ENCODE measurements at places on chromosomes 5 and 9. TPM values are rescaled to one million over a fixed set of nuclear protein-coding genes. Genes with fewer than 3 reads are reported as not detected.

SLIT3 gene
- total RNA-seq, result 16.2 TPM

CNTNAP3 gene
- total RNA-seq, result 22.1 TPM

PLAC8L1 gene
- total RNA-seq, result not detected

ZNF484 gene
- total RNA-seq, result 14.3 TPM

FUT7 gene
- 6.7 TPM for total RNA-seq

PCDHGB1 gene
- total RNA-seq, result 0.87 TPM

GPSM1 gene
- 9.5 TPM for total RNA-seq

ST6GALNAC4 gene
- 92.8 TPM for total RNA-seq

HNRNPA0 gene
- total RNA-seq, result 22.9 TPM

BTNL8 gene
- total RNA-seq, result 3.5 TPM

SHISAL2B gene
- total RNA-seq, result not detected

UGT3A1 gene
- not detected for total RNA-seq

RNF145 gene
- 57.7 TPM for total RNA-seq

PROB1 gene
- 2.3 TPM for total RNA-seq

RLN2 gene
- not detected for total RNA-seq

CDH9 gene
- not detected for total RNA-seq

PCDHA9 gene
- total RNA-seq, result 0.13 TPM

WDR38 gene
- not detected for total RNA-seq

PTRH1 gene
- total RNA-seq, result 8.1 TPM

FOXD4L3 gene
- total RNA-seq, result 0.50 TPM

PCDHGB5 gene
- 6.0 TPM for total RNA-seq

MYORG gene
- 1.5 TPM for total RNA-seq

PRRX2 gene
- not detected for total RNA-seq

GABRA1 gene
- total RNA-seq, result not detected

INSL4 gene
- not detected for total RNA-seq

PIP5KL1 gene
- not detected for total RNA-seq

C9 gene
- 0.55 TPM for total RNA-seq

STC2 gene
- total RNA-seq, result 46.1 TPM

NUTM2F gene
- not detected for total RNA-seq

MARCHF11 gene
- not detected for total RNA-seq

ADAMTSL1 gene
- 4.6 TPM for total RNA-seq

UBE2QL1 gene
- total RNA-seq, result 0.32 TPM

SLC6A3 gene
- not detected for total RNA-seq

TAF11L5 gene
- total RNA-seq, result not detected

TCF7 gene
- 29.0 TPM for total RNA-seq

PKN3 gene
- total RNA-seq, result 6.3 TPM

GCNT4 gene
- total RNA-seq, result 2.5 TPM

DDX4 gene
- total RNA-seq, result not detected

SPATA31C1 gene
- not detected for total RNA-seq

All from spleen (tissue), 13 donors.